ENCODE measurements at places on chromosomes 16 and 17.

DNA sequence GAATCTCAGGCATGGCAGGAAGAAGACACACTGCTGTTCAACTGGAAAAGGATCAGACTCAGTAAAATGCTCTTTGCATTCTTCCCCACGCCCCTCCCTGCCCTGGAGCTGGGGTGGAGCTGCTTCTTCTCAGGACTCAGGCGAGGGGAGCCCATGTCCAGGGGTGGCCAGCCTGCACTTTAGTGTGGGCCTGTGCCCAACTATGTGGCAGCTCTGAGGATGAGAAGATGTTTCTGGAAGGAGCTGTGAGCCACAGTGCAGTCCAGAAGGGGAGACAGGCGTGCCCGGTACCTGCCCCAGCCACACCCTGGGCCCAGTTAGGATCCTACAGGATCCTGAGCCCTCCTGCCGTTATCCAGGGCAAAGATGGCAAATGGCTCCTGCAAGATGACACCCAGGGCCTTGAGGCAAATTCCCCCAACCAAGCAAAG is 120.3 kb downstream of the ANKRD11 start:
- DNase-seq, result no peak

DNA sequence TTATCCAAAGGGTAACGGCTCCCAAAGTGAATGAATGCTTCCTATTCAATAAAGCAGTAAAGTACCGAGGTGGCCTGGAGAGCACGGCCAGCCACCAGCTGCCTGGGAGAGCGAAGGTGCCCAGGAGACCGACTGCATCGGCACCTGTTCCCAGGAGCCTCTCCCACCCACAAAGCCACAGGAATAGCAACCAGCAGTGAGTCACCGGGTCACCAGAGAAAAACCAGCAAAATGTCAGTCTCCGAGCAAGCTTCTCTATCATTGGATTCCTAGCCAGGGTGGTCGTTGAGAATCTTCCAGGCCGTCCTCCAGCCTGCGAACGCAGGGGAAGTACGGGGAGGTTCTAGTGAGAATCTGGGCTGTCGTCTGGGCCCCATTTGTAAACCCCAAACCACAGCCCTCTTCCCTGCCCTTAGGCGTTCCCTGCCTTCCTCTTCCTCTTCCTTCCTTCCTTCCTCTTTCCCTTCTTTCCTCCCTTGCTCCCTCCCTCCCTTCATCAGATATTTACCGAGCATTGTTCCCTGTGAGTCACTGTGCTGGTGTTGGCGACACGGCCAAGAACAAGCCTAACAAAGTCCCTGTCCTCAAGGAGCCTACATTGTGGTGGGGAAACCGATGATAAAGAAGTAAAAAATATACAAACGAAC is 114.6 kb downstream of the SLC39A11 start:
- no peak for DNase-seq

DNA sequence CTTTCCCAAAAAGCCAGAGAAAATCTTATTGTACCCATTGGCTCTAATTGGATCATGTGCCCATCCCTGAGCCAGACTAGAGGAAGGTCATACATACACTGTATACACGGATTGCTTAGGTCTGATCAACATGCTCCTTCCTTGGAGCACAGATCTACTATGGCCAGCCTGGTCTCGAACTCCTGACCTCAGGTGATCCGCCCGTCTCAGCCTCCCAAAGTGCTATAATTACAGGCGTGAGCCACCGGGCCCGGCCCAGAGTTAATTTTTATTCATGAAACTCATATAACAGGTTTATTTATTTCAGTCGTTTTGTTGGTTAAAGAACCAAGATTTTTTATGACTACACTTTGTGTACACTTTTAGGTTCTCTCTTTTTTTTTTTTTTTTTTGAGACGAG is 1.2 kb upstream of the TAOK1 start:
- DNase-seq, result no peak

GRCh38 chr16:20181416-20181815 is 107.7 kb upstream of the GPR139 start:
- no peak for DNase-seq

DNA sequence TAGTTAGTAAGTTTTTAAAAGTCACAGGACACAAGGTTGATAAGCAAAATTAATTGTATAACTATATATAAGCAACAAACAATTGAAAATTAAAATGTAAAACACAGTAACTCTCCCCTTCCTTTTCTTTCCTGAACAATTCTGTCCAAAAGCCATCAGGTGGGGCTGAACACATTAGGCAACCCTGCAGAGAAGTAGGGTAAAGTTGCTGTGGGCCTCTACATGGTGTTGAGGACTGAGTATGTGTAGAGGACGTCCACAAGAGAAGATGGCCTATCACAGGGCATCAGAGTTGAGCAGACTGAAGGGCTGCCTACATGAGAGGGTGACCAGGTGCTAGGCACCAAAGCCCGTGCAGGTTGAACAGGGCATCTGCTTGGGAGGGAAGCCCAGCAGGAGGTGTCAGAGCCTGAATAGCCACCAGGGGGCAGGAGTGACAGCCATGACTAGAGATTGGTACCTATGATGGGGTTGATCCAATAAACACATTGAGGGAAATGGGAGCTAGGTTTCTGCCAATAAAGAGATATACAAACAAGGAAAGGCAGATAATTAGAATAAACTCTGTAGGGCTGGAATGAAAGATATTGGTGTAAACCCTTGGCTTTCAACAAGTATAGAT is 415.1 kb downstream of the NPIPA8 start:
- DNase-seq, result peak; percentile 19

GRCh38 chr17:2063261-2064146 is 8.6 kb downstream of the HIC1 start:
- no peak for DNase-seq

DNA sequence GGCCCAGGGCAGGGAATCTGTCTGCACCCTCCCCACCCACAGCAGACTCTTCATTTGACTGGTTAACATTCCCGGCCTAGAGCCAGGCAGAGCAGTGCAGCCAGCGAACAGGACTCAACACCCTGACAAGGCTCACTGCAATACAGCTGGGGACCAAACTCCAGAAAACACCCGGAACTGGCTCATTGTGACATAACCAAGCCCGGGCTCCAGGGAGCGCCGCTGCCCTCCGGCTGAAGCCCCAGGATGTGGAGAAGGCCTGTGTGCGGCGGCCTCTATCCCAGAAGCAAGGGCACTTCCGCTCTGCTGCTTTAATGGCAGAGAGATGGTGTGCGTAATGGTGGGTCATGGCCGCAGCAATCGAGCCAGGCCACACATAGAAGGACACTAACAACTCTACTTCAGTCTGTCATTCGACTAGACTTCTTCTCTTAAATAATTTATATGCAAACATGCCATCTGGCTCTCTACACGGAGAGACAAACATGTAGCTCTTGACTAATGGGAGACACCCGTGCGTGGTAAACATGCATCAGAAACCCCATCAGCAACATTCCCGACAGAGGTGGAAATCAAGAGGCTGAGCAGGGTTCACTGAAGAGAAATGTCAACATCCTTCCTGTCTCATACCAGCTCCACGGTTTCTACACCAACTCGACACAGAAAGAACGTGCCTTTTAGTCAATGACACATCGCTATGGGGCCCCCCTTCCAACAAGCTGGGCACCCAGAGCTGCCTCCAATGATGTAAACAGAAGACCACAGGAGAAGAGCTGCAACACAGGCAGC is 18.0 kb downstream of the KLHDC4 start:
- DNase-seq, result no peak
